ENCODE measurements at places on chromosomes 7 and 10.

GRCh38 chr10:72659694-72660093 lies 32.2 kb upstream of the MCU start:
- no peak for DNase-seq

GRCh38 chr7:155743177-155743576 lies 69.1 kb downstream of the SHH start:
- no peak for DNase-seq

GRCh38 chr10:72124989-72125388 lies 36.6 kb upstream of the SPOCK2 start:
- no peak for DNase-seq

DNA sequence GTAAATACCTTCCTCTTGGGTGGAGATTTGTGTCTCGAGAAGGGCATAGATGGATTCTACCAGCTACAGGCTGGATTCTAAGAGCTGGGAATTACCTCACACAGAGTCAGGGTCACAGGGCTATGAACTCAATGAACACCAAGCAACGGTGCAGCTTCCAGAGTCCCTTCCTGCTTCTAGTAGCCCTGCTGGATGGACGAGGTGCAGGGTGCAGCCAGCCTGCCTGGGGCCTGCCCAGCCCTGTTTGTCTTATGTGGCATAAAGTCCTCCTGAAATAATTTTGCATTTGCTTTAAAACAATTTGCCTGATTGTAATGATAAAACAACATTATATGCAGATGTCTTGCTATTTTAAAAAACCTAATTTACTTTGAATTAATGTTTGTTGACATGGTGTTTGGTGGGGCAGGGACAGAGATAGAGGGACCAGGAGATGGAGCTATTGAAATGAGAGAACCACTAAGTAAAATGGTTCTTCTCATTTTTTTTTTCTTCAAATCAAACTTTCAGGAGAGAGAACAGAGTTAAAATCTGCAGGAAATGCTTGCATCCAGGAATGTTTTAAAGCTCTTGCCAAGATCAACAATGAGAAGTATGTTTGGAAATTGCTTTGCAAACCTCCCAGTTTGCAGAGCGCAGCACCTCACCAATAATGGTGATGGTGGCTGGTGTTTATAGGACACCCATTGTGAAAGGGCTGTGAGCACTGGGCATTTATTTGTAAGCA lies 305.4 kb upstream of the PODXL start:
- no peak for DNase-seq

GRCh38 chr7:83996879-83997278 lies 197.7 kb downstream of the SEMA3A start:
- no peak for DNase-seq

DNA sequence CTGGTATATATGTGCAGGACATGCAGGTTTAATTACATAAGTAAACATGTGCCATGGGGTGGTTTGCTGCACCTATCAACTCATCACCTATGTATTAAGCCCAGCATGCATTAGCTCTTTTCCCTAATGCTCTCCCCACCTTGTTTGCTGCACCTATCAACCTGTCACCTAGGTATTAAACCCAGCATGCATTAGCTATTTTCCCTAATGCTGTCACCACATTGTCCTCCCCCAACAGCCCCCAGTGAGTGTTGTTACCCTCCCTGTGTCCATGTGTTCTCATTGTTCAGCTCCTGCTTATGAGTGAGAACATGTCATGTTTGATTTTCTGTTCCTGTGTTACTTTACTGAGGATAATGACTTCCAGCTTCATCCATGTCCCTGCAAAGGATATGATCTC lies 300.5 kb downstream of the ANKRD7 start:
- no peak for DNase-seq

GRCh38 chr7:125651823-125652528 lies 722.4 kb upstream of the POT1 start:
- no peak for DNase-seq

GRCh38 chr7:106774768-106775551 lies 90.1 kb upstream of the PIK3CG start:
- DNase-seq, result peak; percentile 34

DNA sequence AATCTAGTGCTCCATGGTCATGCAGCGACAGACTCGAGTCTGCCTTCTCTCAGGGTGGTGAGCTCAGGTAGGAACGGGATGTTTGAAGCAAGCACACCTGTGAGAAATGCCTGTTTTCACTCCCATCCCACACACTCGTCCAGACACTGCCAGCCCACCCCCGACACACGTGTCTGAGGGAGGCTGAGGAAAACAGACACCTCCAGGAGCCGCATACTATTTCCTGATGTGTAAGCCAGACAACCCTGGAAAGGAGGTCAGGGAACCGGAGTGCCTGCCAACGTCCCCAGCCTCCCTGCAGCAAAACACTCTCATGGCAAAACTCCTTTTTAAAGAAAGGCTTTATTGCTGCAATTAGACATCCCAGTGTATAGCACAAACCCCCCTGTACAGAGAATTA lies 80.2 kb downstream of the ALOX5 start:
- no peak for DNase-seq

DNA sequence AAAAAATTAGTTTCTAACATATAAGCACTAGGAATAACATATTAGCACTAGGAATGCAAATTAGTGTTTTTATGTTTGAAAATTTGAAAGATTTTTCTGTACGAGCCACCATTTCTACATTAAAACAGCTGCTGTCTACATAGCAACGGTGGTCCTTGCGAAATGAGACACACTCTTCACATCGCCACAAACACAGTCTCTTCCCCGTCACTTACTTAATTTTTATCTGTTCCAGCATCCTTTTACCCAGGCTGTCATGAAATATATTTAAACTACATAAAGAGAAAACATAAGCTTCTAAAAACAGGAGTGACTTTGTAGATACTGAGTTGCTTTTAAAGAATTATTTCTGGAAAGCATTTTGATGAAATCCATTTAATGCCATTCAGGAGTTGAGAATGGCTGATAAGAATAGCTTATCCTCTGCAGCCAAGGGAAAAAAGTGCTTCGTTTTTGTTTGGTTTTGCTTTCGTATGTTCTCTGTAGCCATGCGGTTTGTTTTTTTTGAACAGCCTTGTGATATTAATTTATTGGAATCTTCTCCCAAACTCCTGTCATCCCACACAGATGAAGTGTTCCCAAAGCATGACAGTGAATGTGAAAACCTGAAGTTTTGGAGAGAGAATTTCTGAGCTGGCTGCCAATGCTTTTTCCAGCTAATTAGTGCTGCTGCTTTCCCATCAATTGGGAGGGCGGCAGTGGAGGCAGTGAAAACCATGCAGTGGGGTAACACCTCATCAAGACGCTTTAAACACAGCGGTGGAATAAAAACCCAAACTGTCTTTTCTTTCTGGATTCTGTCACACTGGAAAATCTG lies 603.7 kb upstream of the ADARB2 start:
- DNase-seq, result no peak

DNA sequence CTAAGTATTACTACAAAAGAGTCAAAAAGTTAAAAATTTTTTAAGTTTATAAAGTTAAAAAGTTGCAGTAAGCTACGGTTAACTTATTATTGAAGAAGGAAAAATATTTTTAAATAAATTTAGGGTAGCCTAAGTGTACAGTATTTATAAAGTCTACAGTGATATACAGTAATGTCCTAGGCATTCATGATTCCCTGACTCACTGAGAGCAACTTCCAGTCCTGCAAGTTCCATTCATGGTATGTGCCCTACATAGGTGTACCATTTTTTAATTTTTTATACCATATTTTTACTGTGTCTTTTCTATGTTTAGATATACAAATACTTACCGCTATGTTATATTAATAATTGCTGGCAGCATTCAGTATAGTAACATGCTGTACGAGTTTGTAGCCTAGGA lies 92.3 kb downstream of the CTNNA3 start:
- DNase-seq, result no peak

DNA sequence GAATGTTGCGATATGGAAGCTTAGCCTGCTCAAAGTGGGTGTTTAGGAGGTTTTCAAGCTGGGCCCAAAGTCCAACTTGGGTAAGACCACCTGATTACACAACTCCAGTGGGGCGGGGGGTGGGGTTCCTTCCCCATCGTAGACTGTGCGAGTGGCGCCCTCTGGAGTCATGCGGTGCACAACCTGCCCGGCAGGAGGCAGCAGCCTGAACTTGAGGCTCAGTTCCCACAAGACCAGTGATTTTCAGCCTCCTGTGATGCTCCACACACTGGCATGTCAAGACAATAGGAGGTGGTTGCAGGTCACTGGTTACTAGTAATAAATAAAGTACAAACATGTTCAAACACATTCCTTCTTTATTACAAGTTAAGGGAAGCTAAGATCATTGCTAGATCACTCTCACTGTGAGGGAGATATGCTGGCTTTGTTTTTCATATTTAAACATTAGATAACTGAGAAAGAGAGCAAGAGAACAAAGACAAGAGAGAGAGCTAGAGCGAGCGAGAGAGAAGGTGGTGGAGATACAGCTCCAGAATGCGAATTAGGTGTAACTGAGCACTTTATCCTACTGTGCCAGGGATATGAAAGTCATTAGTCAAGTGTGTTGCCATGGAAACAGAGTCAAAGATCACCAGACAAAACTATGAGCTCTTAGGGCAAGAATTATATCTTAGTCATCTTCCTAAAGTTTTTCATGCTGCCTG lies 97.4 kb upstream of the BMPER start:
- peak; percentile 29 for DNase-seq

DNA sequence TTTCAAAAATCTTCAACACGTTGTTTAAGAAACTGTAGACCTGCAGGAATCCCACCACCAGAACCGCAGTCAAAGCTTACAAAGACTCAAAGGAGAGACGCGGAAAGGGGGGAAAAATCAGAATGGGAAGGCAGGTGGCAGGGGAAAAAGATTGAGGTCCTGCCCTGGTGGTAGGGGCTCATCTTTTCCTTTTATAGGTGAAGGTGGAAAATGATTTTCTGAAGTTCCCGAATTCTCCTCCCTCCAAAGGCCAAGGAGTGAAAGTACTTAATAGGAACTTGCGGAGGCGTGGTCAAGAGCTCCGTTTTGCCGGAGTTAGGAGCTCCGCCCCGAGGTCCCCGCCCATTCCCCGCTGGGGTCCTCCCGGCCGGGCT lies 724 bp downstream of the BBIP1 start:
- peak; percentile 98 for DNase-seq

DNA sequence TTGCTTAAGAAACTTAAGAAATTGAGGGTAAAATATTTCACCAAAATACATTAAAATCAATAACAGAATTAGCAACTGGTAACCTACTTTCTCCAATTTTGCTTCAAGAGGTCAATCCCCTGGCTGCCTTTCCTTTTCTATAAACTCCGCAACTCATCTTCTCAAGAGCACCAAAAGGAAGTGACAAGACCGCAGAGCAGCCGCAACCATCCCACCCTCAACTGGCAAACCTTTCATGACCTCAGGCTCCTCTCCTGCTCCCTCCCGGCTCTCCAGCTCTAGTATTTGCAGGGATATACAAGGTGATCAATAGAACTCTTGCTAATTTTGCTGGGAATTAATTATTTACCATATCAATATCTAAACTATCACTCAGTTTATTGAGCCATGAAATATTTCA lies 88.9 kb downstream of the ATE1 start:
- DNase-seq, result peak; percentile 94

- DNase-seq, result no peak
Observed at GRCh38 chr10:119222537-119222936, 15.2 kb downstream of the GRK5 start.

GRCh38 chr7:151383638-151384351 lies 26.0 kb downstream of the WDR86 start:
- DNase-seq, result no peak

- DNase-seq, result no peak
Observed at GRCh38 chr7:146645383-146645976, 528.9 kb downstream of the CNTNAP2 start.

DNA sequence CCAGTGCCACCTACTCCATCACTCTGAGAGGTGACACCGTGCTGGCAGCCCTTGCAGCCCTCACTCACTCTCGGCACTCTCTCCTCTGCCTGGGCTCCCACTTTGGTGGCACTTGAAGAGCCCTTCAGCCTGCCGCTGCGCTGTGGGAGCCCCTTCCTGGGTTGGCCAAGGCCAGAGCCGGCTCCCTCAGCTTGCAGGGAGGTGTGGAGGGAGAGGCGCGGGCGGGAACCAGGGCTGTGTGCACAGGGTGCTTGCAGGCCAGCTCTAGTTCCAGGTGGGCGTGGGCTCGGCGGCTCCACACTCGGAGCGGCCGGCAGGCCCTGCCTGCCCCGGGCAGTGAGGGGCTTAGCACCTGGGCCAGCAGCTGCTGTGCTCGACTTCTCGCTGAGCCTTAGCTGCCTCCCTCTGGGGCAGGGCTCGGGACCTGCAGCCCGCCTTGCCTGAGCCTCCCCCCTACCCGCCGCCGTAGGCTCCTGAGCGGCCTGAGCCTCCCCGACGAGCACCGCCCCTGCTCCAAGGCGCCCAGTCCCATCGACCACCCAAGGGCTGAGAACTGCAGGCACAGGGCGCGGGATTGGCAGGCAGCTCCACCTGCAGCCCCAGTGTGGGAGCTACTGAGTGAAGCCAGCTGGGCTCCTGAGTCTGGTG lies 48.7 kb upstream of the SLC35G1 start:
- no peak for DNase-seq

DNA sequence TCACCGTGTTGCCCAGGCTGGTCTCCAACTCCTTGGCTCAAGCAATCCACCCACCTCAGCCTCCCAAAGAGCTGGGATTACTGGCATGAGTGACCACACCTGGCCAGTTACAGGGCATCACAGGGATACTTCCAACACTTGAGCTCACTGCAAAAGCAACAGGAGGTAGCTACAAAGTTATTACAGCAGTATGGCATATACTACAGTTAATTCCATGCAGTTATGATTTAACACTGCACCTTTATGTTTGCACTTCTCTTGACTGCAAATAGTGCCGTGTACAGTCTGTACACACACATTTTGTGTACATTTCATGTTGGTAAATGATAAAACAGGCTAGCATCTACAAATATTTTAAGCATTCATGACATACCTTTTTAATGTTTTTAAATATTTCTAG lies 21.3 kb downstream of the SRPK2 start:
- no peak for DNase-seq

GRCh38 chr7:4700577-4701235 lies 18.6 kb downstream of the FOXK1 start:
- no peak for DNase-seq

- no peak for DNase-seq
Observed at GRCh38 chr7:128030654-128031611, at the start of gene LRRC4. LRRC4 (minus strand) TSS chr7:128031437; CDS start chr7:128030640, 797 bp downstream.

GRCh38 chr7:47501406-47501805 lies 80.5 kb downstream of the TNS3 start:
- no peak for DNase-seq

DNA sequence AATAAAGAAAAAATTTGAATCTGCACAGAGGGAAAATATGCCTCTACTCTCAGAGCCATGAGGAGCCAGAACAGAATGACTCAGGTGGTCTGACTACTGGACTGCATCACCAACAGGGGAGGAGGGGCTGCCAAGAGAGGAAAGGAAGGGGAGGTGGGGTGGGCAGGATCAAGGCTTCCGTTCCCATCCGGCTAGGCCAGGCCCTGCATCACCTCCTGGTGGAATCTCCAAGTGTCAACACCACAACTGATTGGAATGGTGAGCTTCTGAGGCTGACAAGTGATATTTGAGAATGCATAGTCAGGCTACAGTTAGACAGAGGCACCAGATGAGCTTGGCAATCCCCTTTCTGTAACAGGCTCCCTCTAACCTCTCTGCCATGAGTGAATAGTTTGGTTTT lies 10.4 kb upstream of the GPR26 start:
- DNase-seq, result no peak

- no peak for DNase-seq
Observed at GRCh38 chr7:105001652-105002184, 12.3 kb upstream of the KMT2E start.

GRCh38 chr7:35802102-35802466 lies 1.2 kb downstream of the SEPTIN7 start:
- no peak for DNase-seq

- peak; percentile 41 for DNase-seq
Observed at GRCh38 chr10:3811291-3811870, 26.4 kb upstream of the KLF6 start.

Data from NB4 (cell line).